ENCODE measurements at places on chromosomes 1 and 21. TPM values are rescaled to one million over a fixed set of nuclear protein-coding genes. Genes with fewer than 3 reads are reported as not detected.

OR10Z1 gene
- polyA plus RNA-seq: not detected

AK5 gene
- polyA plus RNA-seq: 6.1 TPM

RRP15 gene
- polyA plus RNA-seq: 16.1 TPM

CRP gene
- not detected for polyA plus RNA-seq

CDC42BPA gene
- polyA plus RNA-seq: 12.5 TPM

CELA3B gene
- polyA plus RNA-seq: not detected

S100A2 gene
- polyA plus RNA-seq: 19.5 TPM

MEGF6 gene
- polyA plus RNA-seq: 12.7 TPM

UQCRH gene
- 766 TPM for polyA plus RNA-seq

CHIA gene
- not detected for polyA plus RNA-seq

KRTAP7-1 gene
- not detected for polyA plus RNA-seq

S100A11 gene
- 1,500 TPM for polyA plus RNA-seq

COL6A2 gene
- 16.5 TPM for polyA plus RNA-seq

ADAMTS4 gene
- polyA plus RNA-seq: not detected

GJA8 gene
- not detected for polyA plus RNA-seq

KDF1 gene
- not detected for polyA plus RNA-seq

F13B gene
- polyA plus RNA-seq: 0.33 TPM

TMCC2 gene
- polyA plus RNA-seq: 3.2 TPM

ZNF683 gene
- polyA plus RNA-seq: not detected

CAMK1G gene
- polyA plus RNA-seq: 0.03 TPM

CHI3L2 gene
- 0.22 TPM for polyA plus RNA-seq

ARMH1 gene
- polyA plus RNA-seq: 1.7 TPM

FCRL4 gene
- not detected for polyA plus RNA-seq

CFHR1 gene
- polyA plus RNA-seq: 0.63 TPM

ADAMTS5 gene
- polyA plus RNA-seq: not detected

All from A549 (cell line).